ENCODE measurements at places on chromosomes 5 and 9.
A peak's percentile ranks its signal among the peaks of the same experiment; 100 is the strongest.

GRCh38 chr5:102772273-102772672, 17.2 kb downstream of the PAM start:
- no peak for ATAC-seq

DNA sequence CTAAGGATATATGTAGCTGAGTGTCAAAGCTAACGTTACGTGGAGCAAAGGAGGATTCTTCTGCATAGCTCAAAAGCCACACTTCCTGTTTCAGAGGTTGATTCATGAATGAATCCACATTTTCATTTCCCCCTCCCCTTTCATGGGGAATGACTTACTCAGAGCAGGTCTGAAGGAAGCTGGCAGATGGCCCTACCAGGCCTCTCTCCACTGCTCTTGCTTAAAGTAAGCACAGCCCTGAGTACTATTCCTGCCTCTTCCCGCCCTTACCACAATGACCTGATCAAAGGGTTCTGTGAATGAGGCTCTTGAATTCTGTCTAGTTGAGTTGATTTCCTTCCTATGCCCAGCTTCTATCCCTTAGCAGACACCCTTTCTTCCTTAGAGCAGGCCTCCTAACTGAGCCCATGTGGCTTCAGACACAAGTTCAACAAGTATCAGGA, 6.3 kb downstream of the IGIP start:
- peak; percentile 98 for ATAC-seq

GRCh38 chr5:168784454-168784853, 205.3 kb upstream of the PANK3 start:
- ATAC-seq: no peak

DNA sequence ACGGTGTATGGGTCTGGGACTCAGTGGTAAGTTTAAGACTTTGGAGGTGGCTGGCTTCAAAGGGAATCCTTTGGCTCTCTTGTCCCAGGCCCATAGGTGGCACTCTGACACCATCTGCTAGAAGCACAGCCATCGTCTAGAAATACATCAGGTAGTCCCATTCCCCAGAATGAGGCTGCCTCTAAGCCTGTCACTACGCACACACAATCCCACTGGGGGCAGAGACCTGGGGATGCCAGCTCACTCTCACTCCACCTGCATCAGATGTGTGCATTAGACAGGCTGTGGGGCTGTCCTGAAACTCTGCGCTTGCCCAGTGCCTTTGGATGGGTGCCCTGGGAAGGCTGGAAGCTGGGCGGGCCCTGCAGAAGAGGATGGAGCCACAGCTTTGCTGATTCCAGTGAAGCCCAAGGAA, 127.5 kb upstream of the PANK3 start:
- peak; percentile 74 for ATAC-seq

- ATAC-seq: peak; percentile 82
Observed at GRCh38 chr5:8864053-8864452, 681.8 kb downstream of the SEMA5A start.

DNA sequence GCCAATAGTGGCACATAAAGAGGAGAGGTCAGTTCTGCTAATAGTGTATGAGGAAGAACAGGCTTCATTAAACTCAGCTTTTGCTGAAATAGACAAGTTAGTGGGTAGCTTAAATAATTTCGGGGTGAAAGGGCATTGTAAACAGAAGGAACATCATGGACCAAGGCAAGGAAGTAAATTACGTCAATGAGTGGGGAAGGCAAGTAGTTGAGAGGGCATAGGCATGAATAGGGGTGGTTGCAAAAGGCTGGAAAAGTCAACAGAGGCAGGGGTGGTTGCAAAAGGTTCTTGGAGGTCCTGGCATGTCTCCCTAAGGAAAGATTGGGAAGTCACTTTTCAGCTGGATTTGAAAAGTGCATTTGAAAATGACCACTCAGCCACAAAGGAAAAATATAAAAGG, 383.3 kb upstream of the RPS23 start:
- no peak for ATAC-seq

- ATAC-seq: no peak
Observed at GRCh38 chr9:23571414-23572104, 254.5 kb downstream of the ELAVL2 start.

DNA sequence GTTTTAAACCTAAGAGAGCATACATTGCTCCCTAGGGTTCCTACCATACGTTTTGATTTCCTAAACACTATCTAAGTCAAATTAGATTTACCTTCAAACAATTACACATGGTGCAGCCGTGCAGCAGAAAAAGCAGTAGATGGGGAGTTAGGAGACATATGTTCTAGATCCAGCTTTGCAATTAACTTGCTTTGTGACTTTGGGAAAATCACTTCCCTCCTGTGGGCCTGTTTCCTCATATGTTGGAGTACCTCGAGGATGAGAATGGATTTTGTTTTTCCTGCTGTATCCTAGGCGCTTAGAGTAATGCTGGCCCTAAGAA, 711 bp downstream of the MRPL50 start:
- no peak for ATAC-seq

GRCh38 chr5:82105457-82105856, 133.6 kb downstream of the ATG10 start:
- peak; percentile 44 for ATAC-seq

GRCh38 chr5:176857216-176857893, 41.8 kb downstream of the HK3 start:
- ATAC-seq: no peak

DNA sequence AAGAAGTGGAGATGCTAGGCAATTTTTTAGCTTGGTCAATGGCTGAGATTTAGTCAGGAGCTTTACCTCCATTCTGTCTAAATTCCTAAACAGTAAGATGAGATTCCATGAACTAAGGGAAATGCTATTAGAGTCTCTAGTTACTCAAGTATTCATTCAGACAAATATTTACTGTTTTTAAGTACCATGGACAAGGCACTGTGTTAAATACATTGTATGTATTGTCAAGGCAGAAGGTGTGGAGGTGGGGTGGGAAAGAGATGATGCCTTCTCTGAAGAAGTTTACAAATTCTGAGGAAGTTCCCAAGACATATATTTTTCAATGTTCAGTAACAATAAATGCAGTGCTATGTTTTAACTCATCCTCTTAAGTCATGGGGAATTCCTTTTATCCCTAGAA, 459.9 kb upstream of the NMUR2 start:
- ATAC-seq: no peak

GRCh38 chr5:178293400-178293799, 60.8 kb upstream of the PHYKPL start:
- no peak for ATAC-seq

DNA sequence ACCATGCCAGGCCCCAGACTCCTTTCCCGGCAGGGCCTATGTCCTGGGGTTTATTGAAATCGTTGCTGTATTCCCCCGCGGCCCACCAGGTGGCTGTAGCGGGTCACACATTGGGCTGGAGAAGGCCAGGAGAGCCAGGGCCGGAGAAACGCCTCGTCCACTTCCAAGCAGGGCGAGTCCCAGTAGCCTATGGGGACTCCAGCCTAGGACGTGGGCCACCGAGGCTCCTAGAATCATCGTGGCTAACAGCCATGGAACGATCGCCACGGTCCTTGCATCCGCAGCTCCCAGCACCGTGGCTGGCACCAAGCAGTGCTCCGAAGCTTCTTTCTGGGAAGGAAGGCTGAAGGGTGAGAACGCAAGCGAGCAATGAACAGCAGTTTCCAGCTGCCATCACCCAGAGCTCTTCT, 87.7 kb downstream of the ENTREP1 start:
- ATAC-seq: peak; percentile 100

DNA sequence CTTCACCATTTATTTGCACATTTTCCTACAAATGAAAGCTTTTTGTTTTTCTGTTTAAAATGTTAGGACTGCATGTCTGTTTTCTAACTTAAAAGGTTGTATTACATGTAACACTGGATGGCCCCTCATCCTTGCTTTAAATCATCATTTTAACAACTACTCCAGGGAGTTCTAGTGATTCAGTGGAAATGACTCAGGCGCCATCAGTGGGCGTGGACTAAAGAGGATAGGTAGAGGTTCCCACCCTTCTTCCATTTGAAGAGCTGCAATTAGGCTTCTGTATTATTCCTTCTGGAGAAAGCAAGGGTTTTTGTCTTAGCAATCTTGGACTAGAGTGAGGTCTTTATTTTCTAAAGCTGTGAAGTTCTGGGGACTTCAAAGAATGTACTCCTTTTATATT, 213.7 kb downstream of the TMEM38B start:
- no peak for ATAC-seq

- ATAC-seq: no peak
Observed at GRCh38 chr9:72721067-72721466, 199.7 kb downstream of the TMC1 start.

GRCh38 chr9:21510806-21511205, 28.7 kb upstream of the IFNE start:
- no peak for ATAC-seq

DNA sequence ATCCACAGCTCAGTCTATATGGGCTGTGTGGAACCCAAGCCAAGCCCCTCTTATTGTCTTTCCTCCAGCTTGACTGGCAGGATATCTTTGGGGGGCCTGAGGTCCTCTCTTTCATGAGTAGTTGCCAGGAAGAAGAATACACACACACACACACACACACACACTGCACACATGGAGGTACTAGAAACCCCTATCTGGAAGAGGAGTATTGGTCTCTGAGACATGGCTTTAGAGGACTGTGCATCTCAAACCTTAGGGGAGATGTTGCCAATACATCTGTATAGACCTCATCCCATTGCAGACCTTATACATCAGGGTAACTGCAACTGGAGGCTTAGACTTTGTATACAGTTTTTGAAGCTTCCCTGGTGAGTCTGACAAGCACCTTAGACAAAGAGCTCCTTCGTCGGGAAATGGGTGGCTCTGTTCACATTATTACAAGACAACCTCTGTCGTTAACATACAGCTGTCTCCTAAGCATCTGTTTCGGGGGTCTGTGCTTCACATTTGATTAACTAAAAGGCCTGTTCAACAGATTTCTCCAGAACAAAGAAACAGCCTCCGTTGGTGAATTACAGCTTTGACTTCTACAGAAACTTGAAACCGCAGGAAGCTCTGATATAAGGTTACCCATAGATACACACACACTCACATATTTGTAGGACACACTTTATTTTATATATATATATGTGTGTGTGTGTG, 5.5 kb upstream of the ENTREP1 start:
- ATAC-seq: no peak

DNA sequence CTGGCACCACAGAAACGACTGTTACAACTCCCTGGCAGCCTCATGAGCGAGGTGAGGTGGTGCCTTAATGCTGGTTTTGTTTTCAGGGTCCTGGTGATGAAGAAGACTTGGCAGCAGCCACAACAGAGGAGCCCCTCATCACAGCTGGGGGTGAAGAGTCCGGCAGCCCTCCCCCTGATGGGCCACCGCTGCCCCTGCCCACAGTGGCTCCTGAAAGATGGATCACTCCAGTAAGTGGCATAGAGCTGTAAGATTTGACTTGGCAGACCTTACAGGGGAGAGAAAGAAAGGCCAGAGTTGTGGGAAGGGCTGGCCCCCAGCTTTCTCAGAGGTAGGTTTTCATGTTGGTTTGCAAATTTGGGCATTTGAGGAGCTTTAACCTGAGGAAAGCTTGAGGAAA, 72.2 kb downstream of the COL15A1 start:
- no peak for ATAC-seq

- no peak for ATAC-seq
Observed at GRCh38 chr9:84500826-84501225, 160.3 kb upstream of the SLC28A3 start.

DNA sequence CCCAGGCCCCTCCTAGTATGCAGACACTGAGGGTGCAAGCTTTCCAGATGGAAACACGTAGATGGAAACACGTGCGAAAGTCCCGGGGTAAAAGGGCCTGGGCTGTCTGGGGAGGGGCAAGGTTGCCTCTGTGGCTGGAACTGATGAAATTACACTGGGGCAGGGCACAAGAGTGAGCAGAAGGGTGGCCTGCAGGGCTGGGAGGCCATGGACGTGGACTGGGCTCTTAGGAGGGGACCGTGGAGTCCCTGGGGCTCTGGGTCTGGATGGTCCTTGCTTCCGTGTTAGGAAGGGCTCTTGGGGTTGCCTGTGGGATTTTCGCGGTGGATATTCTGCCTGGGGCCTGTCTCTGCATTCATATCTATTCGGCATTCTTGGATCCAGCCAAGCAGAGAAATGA, 63.3 kb downstream of the IRX1 start:
- ATAC-seq: no peak

GRCh38 chr5:27388755-27389154, 350.4 kb upstream of the CDH9 start:
- ATAC-seq: no peak

GRCh38 chr9:74977287-74977686, 24.6 kb upstream of the C9orf40 start:
- ATAC-seq: no peak

DNA sequence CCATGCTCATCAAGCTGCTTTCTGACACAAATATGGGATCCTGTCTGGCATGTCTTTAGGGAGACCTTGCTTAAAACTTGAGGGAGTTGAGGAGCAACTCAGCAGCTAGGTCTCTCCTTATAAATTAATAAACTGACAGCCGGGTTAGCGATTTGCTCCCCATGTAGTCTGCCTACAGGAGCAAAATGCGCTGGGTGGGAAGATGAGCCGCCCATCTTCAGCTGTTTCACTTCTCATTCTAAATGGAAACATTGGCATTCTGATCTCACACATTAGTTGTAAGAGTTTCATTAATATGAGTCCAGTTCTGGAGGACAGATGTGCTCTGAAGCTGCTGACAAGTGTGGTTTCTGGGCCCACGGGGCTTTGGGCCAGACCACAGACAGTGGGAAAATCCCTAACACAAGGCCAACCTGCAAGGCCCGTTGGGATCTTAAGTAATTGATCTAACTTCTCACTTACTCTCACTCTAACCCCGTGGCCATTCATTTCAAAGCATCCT, 197.0 kb downstream of the MCTP1 start:
- ATAC-seq: no peak

GRCh38 chr5:84436866-84437265, 52.2 kb upstream of the EDIL3 start:
- no peak for ATAC-seq

- no peak for ATAC-seq
Observed at GRCh38 chr9:22514871-22515270, 68.2 kb downstream of the DMRTA1 start.

- ATAC-seq: peak; percentile 90
Observed at GRCh38 chr9:121557581-121558447, 58.2 kb upstream of the GGTA1 start.

DNA sequence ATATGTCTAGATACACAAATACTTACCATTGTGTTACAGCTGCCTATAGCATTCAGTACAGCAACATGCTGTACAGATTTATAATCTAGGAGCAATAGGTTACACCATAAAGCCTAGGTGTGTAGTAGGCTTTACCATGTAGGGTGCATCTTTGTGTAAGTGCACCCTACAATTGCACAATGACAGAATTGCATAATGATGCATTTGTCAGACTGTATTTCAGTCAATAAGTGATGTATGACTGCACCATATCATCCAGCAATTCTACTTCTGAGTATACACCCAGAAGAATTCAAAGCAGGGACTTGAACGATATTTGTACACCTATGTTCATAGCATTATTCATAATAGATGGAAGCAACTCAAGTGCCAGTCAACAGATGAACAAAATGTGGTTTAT, 100.4 kb upstream of the SLC44A1 start:
- ATAC-seq: no peak
